ENCODE measurements at places on chromosomes 3 and 15.

- DNase-seq, result no peak
Observed at GRCh38 chr3:23219552-23219951, 16.4 kb downstream of the UBE2E2 start.

- no peak for DNase-seq
Observed at GRCh38 chr15:27327467-27328025, 356.6 kb downstream of the GABRG3 start.

- no peak for DNase-seq
Observed at GRCh38 chr15:75098404-75098803, 75.0 kb downstream of the PPCDC start.

- DNase-seq, result no peak
Observed at GRCh38 chr3:41985018-41985417, 23.1 kb upstream of the ULK4 start.

DNA sequence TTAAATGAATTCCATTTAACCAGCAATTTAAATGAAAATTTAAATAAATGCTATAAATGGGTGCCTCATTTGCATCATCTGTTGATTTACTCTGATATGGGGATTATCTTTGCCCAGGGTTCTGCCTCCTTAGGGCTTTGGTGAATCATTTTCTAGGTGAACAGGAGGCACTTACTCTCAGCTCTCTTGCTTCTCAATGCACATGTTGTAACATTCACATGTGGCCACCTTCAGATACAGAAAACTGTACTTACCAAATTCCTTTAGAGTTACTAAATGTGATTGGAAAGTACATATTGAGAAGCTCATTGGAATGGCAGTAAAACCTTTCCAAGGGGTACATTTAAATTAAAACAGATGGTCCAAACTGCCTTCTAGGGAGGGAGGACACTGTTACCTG lies 20.8 kb downstream of the GADL1 start:
- DNase-seq, result no peak

- no peak for DNase-seq
Observed at GRCh38 chr15:38069511-38070011, 135.1 kb downstream of the TMCO5A start.

- no peak for DNase-seq
Observed at GRCh38 chr3:116432795-116433194, 12.5 kb downstream of the LSAMP start.

Data from stimulated activated CD4-positive, alpha-beta T cell treated with anti-CD3 and anti-CD28 coated beads, Interleukin-1b, Interleukin-23, amount 100 ng/mL, for 1 hour (primary cell).